ENCODE measurements at places on chromosomes 11 and 22.

DNA sequence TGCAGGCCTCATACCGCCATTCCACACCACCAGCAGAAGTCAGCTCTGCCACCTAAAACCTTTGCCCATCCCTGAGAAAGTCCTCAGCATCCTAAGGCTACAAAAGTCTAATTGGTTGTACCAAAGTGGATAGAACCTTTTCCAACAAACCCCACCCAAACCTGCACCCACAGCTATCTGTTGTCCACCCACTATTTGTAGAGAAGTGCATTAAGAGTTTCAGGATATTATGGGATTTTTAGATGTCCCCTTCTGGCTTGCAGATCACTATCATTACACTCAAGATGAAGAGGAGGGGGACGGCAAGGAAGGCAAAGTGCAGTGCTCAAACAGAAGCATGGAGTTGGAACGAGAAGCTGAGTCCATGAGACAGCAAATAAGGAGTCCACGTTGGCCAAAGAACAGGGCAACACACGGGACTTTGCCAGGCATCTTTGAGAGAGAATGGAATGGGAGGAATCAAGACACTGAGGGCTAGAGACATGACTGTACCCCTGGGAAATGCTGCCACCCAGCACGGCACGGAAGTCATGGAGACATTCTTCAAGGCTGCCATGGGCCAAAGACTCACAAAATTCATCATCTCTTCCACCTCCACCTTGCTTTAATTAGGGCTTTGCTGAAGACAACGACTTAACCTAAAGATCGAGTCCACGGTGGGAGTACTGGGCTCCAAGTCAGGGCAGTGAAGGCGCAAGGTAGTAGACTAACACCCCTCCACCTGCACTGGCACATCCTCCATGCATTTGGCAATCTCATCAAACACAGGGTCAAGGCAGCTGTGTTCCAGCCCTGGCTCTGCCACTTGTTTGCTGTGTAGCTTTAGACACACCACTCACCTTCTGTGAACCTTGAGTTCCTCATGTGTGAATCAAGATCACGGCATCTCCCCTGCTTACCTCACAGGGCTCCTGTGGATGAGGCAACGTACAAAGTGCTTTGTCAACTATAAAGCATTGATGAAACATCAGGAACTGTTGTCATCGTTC lies 112.9 kb upstream of the TMEM45B start:
- DNase-seq, result no peak

- DNase-seq, result no peak
These were observed 24.9 kb downstream of the COMMD9 start for GRCh38 chr11:36264011-36264972.

DNA sequence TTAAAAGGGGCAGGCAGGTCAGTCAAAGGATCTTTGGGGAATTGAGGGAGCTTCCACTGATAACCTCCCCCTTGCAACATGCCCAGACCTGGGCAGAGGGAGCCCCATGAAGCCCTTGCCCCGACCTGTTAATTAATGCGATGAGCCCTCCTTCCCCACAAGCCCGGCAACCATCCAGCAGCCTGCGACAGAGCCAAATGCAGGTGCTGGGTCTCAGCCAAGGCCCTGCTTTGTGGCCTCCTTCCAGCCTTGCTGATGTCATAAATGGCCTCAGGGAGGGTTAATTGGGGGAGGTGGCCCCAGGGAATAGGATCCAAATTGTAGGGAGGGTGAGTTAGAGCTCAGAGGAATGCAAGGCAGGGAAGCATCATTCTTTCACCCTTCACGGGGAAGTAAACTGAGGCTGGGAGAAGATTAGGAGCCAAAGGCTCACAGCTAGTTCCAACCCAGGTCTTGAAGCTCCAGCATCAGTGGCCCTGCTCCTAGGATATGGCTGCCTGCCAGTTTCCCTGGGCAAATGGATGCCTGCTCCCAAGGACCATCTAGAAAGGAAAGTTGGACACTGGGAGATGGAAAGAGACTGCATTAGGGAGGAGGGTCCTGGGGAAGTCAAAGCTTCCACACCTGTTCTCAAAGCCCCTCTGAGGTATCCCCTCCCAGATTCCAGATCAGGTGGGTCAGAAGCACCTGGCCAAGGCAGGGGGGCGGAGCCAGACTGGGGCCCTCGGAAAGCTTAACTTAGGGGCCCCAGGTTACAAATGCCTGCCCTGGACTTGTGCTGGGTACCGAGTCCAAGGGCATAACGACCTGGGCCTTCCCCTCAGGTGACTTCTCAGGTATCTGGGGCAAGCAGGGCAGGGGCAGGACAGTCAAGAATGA lies 34.1 kb downstream of the LMO1 start:
- DNase-seq, result no peak

GRCh38 chr22:41092023-41092817 lies at the start of gene EP300:
Gene EP300 (plus strand): TSS chr22:41092592. CDS start chr22:41093005, 413 bp downstream.
- peak; percentile 81 for DNase-seq

DNA sequence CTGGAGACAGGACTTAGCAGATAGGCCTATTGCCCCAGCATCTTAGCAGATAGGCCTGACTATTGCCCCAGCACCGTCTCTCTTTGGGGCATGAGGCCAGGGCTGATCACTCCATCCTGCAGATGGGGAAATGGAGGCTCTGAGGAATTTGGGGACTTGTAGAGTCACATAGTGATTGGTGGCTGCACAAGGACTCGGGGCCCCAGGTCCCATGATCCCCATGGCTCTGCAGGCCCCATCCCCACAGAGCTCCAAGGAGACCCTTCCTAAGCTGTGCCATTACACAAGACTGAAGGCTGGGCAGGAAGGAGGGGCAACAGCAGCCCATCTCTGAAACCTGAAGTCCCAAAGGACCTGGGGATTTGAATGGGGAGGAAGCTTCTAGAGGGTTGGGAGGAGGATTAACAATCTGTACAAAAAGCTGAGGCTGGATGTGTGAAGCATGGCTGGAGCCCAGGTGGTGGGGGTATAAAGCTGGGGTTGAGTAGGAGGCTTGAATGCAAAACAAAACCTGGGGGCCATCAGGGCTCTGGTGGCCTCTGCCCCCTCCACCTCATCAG lies 1.6 kb downstream of the ARAP1 start:
- DNase-seq, result no peak

GRCh38 chr11:33723238-33723881 lies 12.9 kb downstream of the CD59 start:
- no peak for DNase-seq

DNA sequence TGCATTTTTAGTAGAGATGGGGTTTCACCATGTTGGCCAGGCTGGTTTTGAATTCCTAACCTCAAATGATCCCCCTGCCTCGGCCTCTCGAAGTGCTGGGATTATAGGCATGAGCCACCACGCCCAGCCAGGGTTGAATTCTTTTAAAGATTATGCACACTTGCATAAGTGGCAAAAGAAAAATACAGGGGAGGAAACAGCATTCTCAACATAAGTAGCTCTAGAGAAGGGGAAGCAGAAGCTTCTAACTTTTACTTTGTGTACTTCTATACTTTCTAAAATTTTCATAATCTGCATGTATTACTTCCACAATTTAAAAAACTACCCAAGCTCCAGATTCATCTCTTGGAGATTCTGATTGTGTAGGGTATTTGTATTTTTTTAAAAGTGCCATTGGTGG lies 108.0 kb downstream of the SLC1A2 start:
- no peak for DNase-seq

DNA sequence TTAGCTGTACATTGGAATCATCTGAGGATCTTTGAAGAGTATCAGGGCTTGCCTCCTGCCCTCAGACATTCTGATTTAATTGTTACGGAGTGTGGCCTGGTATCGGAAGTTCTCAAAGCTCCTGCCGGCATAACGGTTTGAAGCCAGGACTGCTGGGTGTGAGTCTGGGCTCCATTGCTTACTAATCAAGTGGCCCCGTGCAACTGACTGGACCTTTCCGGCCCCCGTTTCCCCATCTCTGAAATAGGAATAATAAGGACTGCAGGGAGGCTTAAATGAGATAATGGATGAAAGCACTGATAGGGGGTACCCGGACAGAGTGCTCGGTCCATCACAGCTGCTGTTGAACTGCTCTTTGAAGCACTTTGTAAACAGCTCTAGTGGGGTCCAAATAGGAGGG lies 1.7 kb downstream of the PLEKHB1 start:
- DNase-seq, result no peak

DNA sequence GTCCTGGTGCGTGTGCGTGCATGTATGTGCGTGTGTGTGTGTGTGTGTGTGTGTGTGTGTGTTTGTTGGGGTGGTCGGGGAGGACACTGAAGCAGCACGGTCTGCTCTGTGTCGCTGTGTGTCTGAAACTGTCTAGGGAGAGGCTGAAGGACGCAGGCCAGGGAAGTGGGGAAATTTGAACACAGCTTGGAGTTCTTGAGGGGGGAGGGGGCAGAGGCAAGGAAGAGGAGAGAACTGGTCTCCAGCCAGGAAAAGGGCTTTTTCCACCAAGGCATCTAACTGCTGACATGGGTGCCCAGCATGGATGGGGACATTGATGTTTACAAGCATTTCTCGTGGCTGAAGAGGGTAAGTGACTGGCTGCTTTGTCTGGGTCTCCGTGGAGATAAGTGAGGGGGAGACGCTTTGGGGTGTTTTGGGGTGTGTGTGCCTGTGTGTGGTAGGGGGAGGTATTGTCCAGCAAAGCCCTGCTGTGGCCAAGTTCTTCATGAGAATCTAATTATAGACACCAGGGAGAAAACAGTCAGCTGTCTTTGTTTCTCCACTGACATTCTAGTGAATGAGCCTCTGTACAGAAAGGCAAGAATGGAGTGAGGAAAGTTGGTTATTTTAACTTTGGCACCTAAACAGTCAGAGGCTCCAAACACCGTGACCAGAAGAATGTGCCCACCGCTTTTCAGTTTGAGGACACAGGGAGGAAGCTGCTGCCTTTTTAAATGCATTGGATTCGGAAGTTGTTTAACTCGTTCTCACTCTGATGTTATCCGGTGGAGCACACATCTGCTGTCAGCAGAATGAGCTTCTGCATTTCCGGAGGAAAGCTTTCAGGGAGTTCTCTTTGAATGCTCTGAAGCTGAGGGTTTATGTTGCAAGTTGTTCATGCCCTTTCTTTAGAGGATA lies 63.7 kb downstream of the PPFIBP2 start:
- no peak for DNase-seq

DNA sequence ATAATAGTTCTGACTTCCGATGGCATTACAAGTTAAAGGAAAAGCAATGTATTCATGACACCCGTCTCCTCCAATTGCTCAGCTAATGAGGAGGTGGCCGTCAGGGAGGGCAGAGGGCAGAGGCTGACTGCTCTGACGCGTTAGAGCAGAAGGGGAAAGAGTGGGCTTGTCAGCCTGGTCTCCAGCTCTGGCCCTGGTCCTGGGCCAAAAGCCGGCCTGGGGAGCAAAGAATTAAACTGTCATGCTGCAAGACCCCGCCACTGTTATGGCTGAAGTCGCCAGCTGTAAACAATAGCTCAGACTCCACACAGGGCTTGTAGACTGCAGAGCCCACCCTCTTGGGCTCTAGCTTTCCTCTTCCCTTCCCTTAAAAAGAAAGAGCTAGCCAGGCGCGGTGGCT lies 119.7 kb downstream of the NAT10 start:
- DNase-seq, result no peak

GRCh38 chr11:104306862-104307474 lies 143.0 kb upstream of the PDGFD start:
- DNase-seq, result no peak

GRCh38 chr11:14956111-14956510 lies 16.0 kb downstream of the CALCA start:
- DNase-seq, result no peak

- DNase-seq, result no peak
These were observed 30.4 kb downstream of the STIM1 start for GRCh38 chr11:3885855-3886254.

GRCh38 chr22:26534874-26535602 lies 22.8 kb upstream of the TFIP11 start:
- no peak for DNase-seq

GRCh38 chr11:72001285-72001684 lies 2.6 kb downstream of the IL18BP start:
- DNase-seq, result no peak

DNA sequence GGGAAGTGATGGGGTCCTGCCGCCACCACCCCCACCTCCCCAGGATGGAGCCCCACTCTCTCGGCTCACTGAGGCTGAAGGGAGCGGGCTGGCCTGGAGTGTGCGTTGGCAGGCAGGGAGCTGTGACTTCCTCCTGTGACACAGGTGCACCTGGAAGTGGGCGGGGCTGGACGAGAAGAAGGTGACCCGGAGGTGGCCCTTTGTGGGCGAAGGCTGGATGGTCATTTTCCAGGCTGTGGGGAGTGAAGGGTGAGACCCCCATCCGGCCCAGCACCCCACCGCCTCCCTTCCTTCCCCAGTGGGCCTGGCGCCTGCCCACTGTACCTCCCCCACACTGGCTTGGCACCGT lies 15.3 kb downstream of the IL17REL start:
- no peak for DNase-seq

DNA sequence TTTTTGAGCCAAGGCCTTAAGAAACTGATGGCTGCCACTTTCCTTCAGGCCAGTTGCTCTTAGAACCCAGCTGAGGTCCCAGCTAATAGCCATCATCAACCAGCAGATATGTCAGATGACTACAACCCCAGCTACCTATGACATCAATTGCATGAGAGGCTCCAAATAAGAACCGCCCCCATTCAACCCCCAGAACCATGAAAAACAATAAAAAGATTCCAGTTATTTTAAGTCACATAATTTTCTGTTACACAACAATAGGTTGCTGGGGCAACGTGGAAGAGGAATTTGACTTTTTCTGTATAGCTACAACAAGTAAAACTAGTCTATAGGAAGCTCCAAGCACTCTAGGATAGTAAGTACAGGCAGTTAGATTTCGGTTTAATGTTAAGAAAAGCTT lies 216.3 kb upstream of the MTNR1B start:
- DNase-seq, result no peak

DNA sequence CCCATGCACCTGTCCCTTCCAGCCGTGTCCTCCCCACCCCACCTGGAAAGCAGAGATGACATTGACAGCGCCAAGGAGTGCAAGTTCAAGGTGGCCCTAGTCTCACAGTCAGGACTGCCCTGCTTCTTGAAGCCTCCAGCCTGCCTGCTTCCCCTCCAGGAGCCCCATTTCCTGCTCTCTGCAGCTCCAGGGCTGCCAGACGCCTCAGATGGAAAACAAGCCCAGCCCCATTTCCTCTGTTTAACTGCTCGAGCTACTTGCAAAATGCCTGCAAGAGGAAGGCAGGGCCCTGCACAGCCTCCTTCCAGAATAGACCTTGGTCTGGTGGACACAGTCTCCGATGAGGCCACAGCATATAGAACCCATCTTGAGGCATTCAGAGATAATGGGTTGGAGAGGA lies 5.0 kb upstream of the DGKZ start:
- DNase-seq, result no peak

- no peak for DNase-seq
These were observed 20.0 kb upstream of the CASP12 start for GRCh38 chr11:104918113-104918824.

GRCh38 chr22:28750471-28750881 lies 8.6 kb downstream of the HSCB start:
- DNase-seq, result no peak

DNA sequence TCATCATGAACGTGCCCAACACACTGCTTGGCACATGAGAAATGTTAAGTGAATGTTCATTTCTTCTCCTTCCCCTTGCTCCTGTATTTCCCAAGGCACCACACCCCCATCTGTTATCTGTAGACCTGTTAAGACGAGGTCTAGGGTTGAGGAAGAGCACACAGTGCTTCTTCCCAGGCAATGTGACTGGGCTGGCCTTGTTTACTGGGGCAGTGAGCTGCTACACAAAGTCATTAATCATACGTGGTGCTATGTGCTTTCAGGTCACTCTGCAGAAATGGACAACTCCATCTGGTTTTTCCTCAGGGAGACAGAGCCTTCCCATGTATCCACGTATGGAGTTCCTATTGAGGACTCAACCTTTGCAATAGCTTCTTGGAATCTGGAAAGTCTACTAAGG lies 118.7 kb downstream of the KCNC1 start:
- DNase-seq, result no peak

- no peak for DNase-seq
These were observed 11.7 kb downstream of the OSBPL5 start for GRCh38 chr11:3153291-3153861.

Data from stimulated activated CD4-positive, alpha-beta T cell treated with anti-CD3 and anti-CD28 coated beads, TNF-alpha, amount 100 ng/mL, for 24 hours (primary cell).